M059J (cell line): ENCODE measurements at places on chromosomes 3 and 15.

DNA sequence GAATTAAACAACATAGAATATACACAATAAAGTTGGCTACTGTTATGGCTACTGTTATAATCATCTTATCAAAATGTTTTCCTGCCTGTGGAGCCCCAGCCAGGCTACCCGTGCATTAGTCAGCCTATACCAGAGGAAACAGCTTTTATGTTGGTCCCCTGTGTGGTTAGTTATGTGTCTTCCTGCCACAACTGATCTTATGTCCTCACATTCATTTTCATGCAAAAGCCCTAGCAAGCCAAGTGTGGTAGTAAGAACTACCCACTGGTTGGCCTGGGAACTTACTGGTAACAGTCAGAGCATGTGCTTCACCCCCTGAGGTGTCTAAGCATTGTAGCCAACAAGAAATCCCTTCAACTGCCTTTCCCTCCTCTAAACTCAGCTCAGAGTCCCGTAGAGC, 21.8 kb downstream of the MGLL start:
- DNase-seq = peak; percentile 79

DNA sequence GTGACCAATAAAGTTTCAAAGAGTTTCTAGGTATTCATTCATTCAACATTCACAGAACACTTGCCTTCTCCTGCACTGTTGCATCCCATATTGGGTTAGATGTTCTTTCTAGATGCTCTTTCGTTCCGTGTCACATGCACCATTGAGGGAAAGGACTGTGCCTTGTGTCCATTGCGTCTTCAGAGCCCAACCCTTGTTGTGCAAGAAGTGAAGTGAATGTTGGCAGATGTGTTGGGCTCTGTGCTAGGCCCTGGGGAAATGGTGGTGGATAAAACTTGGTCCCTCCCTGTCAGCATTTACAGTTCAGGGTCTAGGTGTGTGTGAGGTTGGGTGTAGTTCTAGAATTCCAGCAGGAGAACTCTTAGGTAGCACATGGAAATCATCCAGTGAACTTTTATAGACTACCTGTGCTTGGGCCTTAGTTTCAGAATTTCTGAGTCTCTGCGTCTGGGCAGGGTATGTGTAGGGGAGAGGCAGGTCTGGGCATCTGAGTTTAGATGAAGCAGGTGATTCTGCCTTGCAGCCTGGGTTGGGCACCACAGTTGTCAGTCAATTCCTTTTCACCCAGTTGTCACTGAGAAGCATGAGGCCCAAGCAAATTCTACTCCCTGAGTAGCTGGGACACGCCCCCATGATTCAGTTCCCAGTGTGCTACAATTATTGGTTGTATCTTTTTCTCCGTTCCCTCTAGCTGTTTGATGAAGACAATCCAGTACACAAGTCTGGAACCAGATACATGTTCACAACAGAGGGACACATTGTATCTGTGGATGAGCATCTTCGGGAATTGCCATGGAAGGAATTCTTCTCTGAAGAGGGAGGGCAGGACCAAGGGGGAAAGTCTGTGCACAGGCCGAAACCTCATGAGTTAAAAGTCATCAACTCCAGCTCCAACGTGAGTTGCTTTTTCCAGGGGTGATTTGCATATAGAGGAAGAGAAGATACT, 25.4 kb downstream of the EDEM1 start:
- no peak for DNase-seq

DNA sequence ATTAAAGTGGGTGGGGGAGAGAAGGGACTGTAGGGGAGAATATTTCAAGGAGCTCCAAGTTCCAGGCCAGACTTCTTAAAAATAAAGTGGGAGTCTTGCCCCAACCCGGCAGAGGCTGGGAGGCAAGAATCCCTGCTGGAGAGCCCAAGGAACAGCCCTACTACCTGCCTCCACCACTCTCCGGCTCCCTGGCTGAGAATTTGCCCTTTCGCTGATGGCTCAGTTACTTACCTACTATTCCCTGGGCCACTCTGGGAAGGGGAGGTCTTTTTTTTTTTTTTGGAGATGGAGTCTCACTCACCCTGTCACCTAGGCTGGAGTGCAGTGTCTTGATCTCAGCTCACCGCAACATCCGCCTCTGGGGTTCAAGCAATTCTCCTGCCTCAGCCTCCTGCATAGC, 15.5 kb downstream of the MYL3 start:
- DNase-seq = no peak

GRCh38 chr15:54571576-54571975, 593.3 kb downstream of the UNC13C start:
- DNase-seq = no peak

DNA sequence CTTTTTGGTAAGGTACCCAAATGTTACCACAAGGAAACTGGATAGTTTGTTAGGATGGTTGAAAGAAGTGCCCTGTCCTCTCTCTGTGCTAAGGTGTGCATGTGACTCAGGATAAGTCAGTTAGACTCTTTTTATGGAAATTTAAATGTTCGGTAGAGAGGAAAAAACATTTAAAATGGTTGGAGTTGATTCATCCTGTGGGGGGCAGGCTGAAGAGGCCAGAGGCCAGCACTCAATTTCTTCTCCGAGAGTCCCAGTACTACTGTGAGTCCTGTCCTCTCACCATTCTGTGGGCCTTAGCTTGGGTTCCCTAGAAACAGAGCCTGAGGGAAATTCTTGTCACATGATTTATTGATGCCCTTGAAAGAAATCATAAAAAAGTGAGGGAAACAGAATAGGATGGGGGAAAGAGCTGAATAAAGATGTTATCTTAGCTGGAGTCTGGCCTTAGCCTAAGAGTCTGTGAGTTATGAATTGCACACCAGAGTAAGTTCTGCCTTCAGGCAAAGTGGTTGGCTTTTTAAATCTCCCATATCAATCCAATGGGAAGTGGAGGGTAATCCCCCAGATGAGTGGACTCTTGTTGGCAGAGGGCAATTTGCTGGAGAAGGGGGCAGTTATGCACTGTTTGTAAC, 106.5 kb upstream of the GALNT15 start:
- DNase-seq = peak; percentile 99

- no peak for DNase-seq
Observed at GRCh38 chr15:47116698-47117097, 600.6 kb upstream of the SEMA6D start.

- no peak for DNase-seq
Observed at GRCh38 chr3:193800138-193801043, 207.4 kb downstream of the OPA1 start.

DNA sequence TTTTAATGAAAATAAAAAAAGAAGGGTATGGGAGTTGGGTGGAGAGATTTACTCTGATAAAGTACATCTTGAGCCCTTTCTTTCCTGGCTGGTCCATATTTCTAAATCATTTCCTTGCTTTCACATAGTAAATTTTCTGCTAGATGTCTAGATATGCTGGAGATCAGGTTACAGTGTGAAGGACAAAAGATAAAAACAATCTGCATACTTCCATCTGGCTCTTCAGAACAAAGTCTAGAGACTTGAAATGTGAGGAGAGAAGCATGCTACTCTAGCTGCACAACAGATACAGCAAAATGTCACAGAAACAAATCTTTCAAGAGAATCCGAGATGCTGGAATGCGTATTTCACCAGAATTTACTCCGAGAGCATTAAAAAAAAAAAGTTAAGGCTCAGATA, 42.2 kb downstream of the FOXP1 start:
- no peak for DNase-seq

DNA sequence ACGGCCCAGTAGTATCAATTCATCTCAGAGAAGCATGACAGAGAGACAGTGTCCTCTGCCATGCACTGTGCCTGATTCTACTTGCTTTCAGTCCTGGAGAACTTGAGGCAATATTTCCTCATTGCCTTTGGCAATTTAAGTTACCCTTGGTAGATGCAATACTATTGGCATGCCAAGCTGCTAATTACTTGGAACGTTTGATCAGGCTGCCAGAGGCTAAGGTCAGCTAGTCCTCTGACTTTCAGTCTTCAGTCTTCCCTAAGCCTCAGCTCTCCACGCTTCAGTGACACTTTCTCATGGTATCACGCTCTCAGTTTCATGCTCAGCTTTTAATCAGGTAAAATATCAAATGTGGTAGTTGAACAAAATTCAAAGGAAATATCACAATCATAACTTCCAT, 13.1 kb upstream of the OSBPL11 start:
- DNase-seq = no peak

DNA sequence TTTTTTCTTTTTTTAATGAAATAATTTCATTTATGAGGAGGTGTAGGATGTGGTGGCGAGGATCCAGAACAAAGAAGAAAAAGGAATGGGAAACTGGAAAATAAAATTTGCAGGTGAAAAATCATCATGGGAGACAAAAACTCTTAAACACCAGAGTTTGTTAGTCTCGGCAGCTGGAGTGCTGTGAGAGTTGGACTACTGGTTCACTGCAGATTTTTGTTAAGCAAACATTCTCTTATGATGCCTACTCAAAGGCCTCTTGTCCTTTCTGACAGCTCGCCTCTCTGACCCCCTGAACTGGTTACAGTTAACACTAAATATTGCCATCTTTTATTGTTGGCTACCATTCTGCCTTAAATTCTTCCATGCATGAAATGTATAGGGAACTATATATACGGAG, 152.4 kb upstream of the DPH6 start:
- DNase-seq = no peak

DNA sequence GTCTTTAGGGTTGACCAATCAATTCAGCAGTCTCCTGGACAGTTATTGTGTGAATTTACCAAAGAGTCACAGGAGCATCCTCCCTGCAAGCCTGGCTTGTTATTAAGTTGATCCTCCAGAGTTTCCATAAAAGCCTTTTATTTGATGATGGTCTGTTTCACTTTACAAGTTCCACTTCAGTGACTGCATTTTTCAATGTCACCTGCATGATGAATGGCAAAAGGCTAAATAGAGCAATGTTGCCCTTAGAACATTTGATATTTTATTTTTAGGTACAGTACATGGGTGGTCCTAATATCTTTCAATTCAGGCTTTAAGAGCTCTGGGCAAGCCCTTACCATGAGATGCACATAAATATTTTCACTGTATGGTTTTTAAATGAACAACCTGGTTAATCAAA, 22.6 kb downstream of the GUCA1C start:
- no peak for DNase-seq

DNA sequence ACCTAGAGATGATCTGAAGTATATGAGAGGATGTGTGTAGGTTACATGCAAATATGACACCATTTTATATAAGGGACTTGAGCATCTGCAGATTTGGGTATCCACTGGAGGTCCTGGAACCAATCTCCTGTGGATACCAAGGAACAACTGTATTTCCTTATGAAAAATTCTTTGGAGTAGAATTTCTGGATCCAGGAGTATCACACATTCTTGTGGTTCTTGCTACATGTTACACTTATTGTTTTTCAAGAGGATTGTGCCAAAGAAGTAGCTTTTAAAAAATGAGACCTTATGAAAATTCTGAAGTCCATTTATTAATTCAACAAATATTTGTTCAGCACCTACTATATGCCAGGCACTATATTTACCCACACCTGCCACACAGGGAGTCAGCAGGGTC, 15.7 kb upstream of the TBC1D23 start:
- DNase-seq = no peak

DNA sequence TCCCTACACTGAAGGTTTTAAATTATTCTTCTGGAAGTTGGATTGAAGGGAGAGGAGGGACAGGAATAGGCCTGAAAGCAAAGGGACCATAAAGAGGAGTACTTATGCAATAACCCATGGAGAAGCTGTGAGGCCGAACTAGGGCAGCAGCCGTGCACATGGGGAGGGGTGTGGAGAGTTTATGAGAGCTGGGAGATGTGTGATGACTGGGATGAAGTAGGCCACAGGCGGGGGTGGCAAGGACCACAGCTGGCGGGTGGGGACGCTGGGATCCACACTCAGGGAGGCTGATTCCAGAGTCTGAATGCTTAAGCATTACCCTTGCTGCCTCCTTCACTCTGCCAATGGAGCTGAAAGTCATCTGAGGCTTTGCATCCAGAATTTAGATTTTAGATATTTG, 123.8 kb downstream of the ARNT2 start:
- no peak for DNase-seq

DNA sequence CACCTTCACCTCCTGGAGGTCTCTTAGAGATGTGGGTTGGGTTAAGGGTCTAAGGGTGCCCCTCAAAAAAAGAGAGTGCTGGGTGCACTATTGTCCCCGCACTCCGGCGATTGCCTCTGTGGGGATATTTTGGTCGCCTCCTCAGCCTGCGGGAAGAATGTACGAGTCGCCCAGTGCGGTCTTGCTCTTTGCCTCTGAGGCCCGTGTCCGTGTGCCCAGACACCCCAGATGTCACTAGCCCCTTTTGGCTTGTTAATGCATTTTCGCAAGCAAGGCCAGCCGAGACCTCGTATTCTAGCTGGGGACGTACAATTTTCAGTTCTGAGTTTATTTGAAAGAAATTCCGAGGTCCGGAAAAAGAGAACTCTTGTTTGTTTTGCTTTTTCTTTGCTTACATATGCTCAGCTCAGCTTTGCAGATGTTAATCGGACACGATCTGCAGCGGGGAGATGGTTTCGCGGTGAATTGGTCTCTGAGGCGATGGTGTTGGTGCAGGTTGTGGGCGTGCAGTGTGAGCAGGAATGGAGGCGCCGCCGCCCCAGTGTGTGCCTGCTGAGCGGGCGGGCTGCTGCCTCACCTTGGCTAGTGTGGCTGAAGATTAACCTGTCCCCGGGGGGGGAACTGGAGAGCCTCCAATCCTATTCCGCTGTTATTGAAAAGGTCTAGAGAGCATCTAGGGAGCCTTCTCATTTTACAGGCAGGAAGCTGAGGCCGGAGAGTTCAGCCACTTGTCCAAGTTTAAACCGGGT, 1.4 kb downstream of the ST6GAL1 start:
- DNase-seq = peak; percentile 54

- DNase-seq = peak; percentile 57
Observed at GRCh38 chr3:64399205-64399800, 174.0 kb upstream of the PRICKLE2 start.

- DNase-seq = no peak
Observed at GRCh38 chr15:83928392-83928734, 274.4 kb downstream of the ADAMTSL3 start.
